CD4-positive, alpha-beta T cell treated with Interleukin-21 for 1 hour (primary cell): ENCODE measurements at places on chromosomes 5 and 9.

GRCh38 chr5:107808671-107809137 is 138.0 kb upstream of the EFNA5 start:
- no peak for DNase-seq

DNA sequence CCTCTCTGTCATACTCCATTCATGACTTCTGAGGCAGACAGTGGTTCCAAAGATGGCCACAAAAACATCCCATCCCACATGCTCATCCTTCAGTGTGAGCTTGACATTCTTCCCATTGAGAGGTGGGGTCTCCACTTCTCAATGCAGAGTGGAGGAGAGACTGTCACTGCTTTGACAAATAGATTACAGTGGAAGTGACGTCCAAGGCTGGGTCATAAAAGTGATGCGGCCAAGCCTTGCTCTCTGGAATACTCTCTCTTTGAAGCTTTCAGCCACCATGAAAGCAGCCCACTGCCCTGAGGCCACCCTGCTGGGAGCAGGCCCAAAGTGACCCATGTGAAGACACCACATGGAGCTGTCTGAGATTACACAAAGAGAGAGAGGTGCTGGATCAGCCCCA is 59.0 kb upstream of the DNAH5 start:
- no peak for DNase-seq

DNA sequence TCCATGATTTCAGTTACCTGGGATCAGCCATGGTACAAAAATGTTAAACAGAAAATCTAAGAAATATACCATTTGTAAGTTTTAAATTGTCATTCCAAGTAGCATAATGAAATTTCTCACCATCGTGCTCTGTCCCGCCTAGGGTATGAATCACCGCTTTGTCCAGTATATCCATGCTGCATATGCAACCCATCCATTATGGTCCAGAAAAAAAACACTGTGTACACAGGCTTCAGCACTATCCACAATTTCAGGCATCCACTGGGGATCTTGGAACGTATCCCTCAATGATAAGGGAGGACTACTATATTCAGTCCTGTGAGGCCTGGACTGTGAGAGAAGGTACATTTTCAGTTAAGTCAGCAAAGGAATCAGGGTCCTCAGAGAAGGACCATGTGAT is 37.6 kb upstream of the HNRNPA0 start:
- no peak for DNase-seq

DNA sequence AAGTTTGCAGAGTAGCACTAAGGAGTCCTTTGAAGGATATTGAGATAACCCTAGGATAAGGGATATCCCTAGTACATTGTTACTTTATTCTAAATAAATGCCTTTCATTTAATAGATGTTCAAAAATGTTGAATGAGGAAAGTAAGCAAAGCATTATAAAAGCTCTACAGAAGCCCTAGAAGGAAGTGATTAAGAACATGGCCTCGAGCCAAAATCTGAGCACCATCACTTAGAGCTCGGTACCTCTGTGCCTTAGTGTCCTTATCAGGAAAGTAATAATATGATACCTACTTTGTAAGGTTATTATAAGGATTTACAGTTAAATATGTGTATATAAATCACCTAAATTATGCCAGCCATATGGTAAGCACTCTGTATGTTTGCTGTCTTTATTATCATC is 242.6 kb downstream of the KIAA0825 start:
- DNase-seq, result no peak

- DNase-seq, result no peak
Measured at GRCh38 chr9:133762488-133763271, 24.5 kb upstream of the SARDH start.
